ENCODE measurements at places on chromosomes 6 and 20.

DNA sequence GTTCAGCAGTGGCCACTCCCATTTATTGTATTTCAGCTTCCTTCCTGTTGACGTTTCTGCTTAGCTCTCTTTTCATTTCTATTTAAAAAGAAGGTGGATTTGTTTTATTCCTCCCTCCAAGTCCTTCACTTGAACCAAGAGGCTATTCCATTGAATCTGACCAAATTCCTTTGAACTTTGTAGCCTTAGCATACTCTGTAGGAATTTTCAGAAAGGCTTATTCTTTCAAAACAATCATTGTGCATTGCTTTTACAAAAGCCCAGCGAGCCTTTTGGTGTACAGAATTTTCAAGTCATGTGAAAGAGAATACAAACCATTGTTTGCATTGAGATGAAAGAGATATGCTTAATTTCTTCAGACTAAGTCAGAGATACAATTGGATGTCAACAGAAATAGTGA lies 151.0 kb upstream of the INSM1 start:
- DNase-seq: no peak

GRCh38 chr6:165804331-165805066 lies 141.5 kb upstream of the PDE10A start:
- peak; percentile 28 for DNase-seq

- no peak for DNase-seq
These were observed 151.2 kb downstream of the EDN3 start for GRCh38 chr20:59451641-59452040.

GRCh38 chr20:57748601-57749130 lies 38.9 kb upstream of the PMEPA1 start:
- DNase-seq: peak; percentile 72

DNA sequence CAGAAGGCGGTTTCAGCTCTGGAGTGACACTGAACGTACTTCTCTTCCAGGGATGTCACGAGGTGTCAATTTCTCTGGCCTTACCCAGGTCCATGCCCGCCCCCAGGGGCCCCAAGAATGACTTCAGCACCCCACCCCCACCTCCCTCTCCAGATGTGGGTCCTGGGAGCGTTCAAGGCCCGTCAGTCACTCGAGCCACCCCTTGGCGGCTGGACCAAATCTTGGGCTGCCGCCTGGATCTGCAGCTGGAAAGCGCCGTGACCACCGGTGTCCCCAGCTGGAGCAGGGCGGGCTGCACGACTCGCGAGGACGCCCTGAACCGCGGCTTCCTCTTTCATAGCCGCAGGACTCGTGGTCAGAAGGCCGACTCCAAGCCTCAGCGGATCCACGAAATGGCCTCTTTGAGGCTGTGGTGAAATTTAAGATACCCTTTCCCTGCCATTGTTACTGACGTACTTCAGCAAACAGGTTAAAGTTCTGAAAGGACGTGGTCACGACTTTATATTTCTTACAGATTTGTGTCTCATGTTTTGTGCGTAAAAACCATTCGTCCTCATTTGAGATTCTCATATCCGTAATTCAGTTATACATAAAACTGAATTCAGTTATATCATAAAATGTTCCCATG lies 29.3 kb downstream of the TRIM38 start:
- DNase-seq: peak; percentile 63

DNA sequence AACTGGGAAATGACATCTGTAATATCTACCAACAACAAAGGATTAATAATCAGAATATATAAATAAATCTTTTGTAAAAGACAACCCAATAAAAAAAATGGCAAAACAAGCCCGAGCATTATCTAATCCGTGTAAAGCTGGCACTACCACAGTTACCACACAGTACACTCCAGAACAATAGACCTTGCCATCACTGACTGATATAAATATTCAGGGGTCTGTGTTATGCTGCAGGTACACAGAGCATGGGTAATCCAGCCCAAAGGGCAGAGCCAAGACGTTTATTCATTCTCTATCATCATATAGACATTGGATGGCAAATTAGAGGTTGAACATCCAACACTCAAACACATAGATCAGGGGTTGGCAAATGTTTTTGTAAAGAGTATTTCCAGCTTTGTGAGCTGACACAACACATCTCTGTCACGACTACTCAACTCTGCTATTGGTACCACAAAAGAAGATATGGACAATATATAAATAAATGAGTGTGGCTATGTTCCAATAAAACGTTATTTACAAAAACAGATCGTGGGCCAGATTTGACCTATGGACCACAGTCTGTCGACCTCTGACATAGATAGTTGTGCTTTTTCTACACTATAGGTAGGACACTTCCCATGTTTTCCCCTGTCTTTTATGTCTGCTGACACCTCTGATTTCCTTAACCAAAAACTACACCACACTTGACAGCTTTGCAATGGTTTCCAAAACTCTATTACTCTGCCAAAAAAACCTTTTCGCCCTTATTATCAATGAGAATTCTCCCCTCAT lies 4.5 kb downstream of the NCOA6 start:
- DNase-seq: no peak

- DNase-seq: peak; percentile 98
These were observed 37.1 kb upstream of the NCOA3 start for GRCh38 chr20:47464380-47465101.

GRCh38 chr6:167045828-167046580 lies 46.8 kb downstream of the CEP43 start:
- DNase-seq: no peak

GRCh38 chr6:109009962-109010704 lies 84.5 kb downstream of the SESN1 start:
- no peak for DNase-seq

DNA sequence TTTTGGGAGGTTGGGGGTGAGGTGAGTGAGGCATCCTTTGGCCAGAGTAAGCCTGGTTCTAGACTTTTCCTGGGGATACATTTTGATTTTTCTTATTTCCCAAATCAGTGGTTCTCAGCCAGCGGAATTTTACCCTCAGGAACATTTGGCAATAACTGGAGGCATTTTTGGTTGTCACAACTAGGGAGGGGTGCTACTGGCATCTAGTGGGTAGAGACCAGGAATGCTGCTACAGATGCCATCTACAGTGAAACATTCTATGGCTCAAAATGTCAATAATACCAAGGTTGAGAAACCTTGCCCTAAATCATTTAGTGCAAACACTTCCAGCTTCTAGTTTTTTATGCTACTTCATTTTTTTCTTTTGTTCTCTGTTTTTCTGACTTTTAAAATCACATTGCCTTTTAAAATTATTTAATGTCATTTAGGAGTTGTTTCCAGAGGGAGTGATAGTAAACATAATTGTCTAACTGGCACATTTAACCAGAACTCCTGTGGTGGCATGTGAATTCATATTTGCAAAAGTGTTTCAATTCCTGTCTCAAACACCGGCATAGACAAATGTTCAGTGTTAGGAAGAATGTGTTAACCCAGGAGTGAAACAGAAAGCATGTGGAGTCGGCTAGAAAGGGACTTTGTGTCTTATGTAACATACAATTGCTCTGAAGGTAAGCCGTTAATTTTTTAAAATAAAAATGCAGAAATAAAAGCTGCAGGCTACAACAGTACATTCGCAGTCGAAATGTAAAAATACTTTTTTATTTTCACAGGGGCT lies 59.0 kb downstream of the QRSL1 start:
- DNase-seq: peak; percentile 2

DNA sequence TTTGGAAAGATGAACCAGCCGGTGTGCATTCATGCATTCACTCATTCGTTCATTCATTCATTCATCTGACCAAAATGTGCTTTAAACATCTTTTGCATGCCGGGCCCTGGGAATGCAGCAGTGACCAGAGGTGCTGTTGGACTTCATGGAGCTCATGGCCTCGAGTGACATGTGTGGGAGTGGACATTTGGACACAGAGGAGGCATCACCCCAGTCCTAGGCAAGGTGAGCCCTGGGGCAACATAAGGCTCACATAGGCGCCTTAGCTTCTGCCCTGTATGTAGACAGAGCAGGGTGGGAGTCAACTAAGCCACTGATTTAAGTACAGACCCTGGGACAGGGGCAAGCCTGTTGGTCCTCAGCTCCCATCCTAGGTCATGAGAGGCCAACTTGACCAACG lies 71.6 kb downstream of the STK35 start:
- DNase-seq: no peak

DNA sequence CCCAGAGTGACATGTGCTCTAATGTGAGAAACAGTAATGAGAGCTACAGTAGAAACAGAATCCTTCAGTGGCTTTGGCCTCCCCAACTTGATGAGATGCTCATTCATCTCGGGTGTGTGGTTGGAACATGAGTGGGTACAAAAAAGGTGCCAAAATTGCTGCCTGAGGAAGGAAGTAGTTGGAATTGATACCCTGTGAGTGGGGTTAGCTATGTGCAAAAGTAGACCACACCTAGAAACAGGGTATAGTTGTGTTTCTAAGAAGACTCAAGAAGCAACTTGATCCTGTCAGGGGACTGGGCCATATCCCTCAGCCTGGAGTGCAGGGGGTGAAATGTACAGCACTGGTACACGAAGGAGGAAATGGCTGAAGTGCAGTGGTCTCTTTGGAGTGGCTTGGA lies 206.4 kb upstream of the SUPT3H start:
- no peak for DNase-seq

DNA sequence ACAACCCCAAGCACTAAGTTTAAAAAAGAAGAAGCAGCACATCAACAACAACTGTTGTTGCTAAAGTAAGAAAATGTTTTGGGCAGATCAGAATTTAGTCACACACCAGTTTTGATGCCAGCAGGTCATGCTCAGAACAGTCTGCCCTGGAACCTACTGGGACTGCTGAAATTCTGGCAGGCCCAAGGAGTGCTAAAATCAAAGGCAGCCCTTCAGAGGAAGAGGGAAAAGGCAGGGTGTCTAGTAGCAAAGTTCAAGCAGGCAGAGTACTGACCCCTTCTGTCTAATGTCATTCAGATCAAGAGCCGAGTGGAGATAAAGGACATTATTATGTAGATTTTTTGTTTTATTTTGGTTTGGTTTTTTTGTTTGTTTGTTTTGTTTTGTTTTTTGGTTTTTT lies 96.6 kb upstream of the LOC128125822 start:
- DNase-seq: no peak

- DNase-seq: no peak
These were observed 75.3 kb downstream of the TULP4 start for GRCh38 chr6:158387578-158387977.

- no peak for DNase-seq
These were observed 19.6 kb downstream of the ENPP3 start for GRCh38 chr6:131656667-131657066.

DNA sequence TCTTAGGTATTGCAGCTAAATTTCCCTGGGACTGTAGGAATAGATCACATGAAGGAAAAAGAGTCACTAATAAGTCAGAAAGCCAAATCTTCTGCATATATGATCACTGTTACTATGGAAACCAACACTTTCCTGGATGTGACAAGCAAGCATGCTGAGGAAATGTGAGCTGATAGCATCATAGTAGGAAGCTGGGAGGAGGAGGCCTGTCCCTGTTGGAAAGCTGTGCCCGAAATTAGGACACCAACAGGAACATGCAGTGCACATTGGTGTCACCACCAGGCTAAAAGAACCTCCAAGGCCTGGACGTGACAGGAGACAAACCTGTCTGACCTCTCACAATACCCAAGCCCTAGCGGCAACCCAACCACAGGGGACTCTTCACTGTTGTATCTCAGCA lies 181.9 kb upstream of the PCSK2 start:
- no peak for DNase-seq

DNA sequence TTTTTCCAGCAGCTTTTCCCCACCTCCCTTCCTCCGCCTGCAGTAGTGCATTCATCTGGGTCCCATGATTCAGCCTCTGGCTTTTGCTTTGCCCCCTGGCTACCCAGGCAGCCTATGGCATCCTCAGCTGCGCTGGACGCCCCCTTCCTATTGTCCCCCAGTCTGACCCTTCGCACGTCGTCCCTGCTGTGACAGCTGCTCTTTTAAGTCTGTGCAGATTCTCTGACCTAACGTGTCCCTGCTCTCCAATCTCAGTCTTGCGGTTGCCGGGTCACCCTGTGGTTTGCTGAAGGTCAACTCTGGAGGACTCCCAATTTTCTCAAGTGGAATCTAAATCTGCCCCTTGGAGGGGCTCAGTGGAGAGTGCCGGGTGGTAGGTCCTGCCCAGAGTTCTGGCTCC lies 294.3 kb downstream of the CDC5L start:
- DNase-seq: peak; percentile 47

DNA sequence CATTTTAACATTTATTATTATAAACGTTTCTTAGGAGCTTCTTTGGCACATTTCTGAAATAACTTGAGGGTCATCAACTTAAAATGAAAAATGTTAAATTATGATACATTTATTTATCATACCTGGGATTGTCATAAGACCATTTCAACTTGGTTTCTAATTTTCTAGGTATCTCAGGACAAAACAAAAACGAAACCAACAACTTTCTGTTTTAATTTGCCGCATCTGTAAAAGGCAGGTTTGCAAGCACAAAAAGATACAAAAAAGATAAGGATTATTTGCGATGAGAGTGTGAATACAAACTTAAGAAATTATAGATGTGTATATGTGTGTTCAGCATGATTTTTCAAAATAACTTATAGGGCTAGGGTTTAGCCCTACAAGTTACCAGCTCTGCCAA lies 395.0 kb upstream of the RUNX2 start:
- DNase-seq: no peak

- no peak for DNase-seq
These were observed 254.8 kb downstream of the CDC5L start for GRCh38 chr6:44642349-44642748.

DNA sequence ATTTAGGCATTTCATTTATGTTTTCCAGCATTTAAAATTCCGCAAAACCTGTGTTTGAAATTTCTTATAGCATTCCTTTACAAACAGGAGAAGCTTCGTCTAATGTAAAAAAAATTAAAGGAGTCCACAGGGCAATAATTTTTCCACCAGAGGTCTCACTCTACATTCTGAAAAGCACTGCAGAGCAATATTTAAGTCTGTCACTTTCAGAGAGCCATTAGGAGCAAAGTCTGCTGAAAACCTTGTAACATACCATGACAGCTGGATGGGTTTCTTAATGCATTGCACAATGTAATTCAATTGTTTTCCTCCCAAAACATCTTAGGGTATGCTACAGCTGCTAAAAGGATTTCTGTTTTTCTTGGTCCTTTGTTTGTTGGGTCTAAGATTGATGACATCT lies 18.0 kb downstream of the BAG2 start:
- peak; percentile 70 for DNase-seq

DNA sequence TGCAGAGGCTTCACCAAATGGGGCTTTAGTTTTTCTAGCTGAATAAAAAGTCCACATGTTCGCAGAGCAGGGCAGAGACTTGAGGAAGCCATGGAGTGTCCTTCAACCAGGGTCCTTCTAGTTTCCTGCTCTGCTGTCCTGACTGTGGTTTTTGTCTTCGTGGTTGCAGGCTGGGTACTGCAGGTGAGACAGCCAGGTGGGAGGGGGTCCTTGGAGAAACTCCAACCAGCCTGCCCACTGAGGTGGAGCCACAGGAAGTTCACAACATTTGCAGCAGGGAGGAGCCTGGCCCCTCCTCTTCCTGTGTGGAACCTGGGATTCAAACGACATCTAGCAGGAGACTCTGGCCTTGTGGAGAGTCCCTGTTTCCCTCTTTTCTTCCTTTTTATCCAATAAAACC lies 68.8 kb upstream of the MYLIP start:
- DNase-seq: no peak

- no peak for DNase-seq
These were observed 84.8 kb upstream of the SOX4 start for GRCh38 chr6:21508753-21509152.

Data from fibroblast of villous mesenchyme (primary cell).